AG04450 (cell line): ENCODE measurements at places on chromosomes 3 and 15.
A peak's percentile ranks its signal among the peaks of the same experiment; 100 is the strongest.

- no peak for DNase-seq
These were observed 201.1 kb upstream of the LPP start for GRCh38 chr3:187952849-187953248.

GRCh38 chr3:170759511-170760173 lies 110.4 kb downstream of the RPL22L1 start:
- DNase-seq = no peak

- DNase-seq = no peak
These were observed 426.4 kb downstream of the TUSC7 start for GRCh38 chr3:117136003-117136402.

DNA sequence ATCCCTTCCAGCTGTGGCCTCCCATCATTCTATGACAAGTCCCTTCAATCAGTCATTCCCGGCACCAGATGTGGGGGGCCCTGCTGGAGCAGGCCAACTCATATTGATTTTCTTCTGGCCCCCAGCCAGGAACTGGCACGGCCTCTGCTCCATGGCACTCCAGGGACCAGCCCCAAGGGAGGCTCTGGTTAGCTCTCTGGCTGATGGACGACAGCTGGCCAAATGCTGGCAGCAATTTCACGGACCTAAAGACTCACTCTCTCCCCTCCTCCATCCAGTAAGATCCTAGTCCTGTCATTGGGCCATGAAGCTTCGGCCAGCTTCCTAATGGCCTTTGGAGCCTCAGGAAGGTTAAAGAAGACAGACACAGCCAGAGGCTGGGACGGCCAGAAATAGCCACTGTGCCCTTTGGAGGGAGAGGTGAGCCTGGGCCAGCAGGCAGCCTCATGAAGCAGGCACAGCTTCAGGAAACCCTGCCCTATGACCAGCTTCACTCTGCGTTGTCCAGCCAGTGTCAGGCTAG lies 131.0 kb downstream of the MEX3B start:
- no peak for DNase-seq

DNA sequence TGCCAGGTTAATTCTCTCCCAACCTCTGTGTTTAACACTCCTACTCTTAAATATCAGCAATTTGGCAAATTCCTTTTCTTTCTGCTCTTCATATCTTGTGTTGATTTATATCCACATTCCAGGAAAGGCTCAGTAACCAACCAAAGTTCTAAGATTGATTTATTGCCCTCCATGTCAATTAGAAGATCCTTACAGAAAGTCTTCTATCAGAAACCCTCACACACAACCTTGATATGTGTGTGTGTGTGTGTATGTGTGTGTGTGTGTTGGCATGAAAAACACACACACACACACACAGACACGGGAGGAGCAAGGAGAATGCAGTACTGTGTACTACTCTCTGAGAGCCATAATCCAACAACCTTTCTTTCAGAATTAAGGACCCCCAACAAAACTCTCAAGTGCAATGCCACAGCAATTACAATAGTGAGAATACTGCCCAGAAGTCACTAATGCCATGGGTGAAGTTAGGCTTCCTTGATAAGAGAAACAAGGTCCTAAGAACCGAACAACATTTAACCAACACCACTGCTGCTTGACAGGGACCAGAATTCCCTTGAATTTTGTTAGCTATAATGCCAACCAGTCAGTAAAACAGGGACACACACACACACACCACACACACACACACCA lies 1.1 kb downstream of the LSAMP start:
- no peak for DNase-seq

- no peak for DNase-seq
These were observed 65.7 kb downstream of the SHQ1 start for GRCh38 chr3:72782521-72782920.

GRCh38 chr3:65972765-65973164 lies 66.0 kb downstream of the MAGI1 start:
- no peak for DNase-seq

GRCh38 chr3:32431481-32431880 lies 39.8 kb downstream of the CMTM7 start:
- DNase-seq = no peak

GRCh38 chr3:193938613-193939012 lies 197.3 kb upstream of the HES1 start:
- no peak for DNase-seq

GRCh38 chr3:157247391-157247790 lies 87.4 kb upstream of the CCNL1 start:
- DNase-seq = no peak

DNA sequence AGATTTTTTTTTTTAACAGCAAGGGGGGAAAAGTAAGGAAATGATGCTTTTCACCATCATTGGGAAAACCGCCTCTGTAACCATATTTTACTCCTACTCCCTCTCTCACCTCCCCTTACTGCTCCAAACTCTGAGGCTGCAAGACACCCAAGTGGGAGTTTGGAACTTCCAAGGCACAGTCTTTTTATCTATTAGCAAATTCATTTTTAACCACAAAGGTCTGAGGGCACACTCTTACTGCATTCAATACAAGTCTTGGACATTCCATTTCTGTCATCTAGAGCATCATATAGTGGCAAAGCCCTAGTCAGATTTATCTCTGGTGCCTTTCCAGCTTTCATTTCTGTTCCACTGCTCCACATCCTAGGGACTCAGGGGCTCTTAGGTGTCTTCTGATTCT lies 13.2 kb downstream of the FAM162A start:
- DNase-seq = no peak

- no peak for DNase-seq
These were observed 110.4 kb upstream of the PFN2 start for GRCh38 chr3:150081084-150081483.

- DNase-seq = no peak
These were observed 544.8 kb downstream of the AGBL1 start for GRCh38 chr15:86624261-86625036.

- no peak for DNase-seq
These were observed 1.6 kb upstream of the SMAD6 start for GRCh38 chr15:66700412-66700801.

DNA sequence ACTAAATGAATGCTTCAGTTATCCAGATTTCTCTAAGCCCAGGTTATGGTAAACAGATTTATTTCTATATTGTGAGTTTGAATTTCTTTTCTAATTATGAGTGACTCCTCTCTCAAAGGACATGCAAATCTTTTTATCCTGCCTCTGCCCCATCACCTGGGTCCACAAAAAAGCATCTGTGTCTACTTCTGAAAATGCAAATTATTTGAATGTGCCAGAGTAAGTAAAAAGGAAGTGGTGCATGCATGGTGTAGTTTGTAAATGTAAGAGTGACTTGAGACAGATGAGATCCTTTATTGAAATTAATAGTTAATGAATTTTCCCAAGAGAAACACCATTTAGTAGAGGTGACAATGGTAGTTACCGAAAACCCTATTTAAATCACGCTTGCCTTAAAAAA lies 26.9 kb downstream of the MCTP2 start:
- no peak for DNase-seq

DNA sequence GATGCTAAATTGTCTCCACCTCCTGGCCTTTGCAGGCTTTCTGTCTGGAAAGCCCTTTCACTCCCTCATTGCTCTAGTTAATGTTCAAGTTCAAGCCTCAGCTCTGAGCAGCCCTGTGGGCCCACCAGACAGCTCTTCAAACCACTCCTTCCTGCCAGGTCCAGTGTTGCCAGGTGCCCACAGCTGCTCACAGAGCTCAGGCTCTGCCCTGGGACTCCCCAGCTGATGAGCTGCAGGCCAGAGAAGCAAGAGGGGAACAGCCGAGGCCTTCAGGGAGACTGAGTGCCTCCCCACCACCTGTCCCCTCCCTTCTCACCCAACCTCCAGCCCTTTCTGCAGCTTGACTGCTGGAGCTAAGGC lies 1.3 kb upstream of the ZBTB47 start:
- no peak for DNase-seq

GRCh38 chr3:17749281-17749680 lies 6.8 kb upstream of the TBC1D5 start:
- no peak for DNase-seq

- peak; percentile 41 for DNase-seq
These were observed 189.2 kb upstream of the THRB start for GRCh38 chr3:24683633-24684384.

DNA sequence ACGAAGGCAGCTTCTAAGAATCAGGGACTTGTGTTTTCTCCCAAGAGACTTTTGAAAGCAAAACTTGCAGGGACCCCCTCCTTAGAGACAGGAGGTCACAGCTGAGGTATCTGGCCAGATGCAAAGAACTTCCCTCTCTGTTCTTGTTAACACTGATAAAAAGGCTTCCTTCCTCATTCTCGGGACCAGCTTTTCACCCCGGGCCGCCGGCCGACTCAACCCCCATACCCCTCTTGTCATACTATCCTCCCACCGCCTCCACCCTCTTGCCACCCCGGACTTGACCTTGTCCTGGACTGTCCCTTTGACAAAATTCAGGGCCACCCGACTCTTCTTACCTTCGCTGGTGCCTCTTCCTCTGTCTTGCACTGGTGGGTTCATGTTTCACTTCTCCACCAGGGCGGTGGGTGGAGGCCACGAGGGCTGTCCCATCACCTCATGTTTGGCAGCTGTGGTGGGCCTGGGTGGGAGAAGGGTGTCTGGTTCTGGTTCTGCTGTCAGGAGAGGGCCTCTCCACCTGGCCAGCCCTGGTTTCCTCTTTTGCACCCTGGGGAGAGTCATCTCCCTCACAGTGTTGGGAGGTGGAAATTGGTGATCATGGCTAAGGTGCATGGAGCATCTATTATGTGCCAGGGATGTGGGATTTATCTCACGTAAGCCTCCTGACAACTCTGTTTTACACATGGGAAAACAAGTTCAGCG lies 32.5 kb downstream of the BHLHE40 start:
- no peak for DNase-seq

DNA sequence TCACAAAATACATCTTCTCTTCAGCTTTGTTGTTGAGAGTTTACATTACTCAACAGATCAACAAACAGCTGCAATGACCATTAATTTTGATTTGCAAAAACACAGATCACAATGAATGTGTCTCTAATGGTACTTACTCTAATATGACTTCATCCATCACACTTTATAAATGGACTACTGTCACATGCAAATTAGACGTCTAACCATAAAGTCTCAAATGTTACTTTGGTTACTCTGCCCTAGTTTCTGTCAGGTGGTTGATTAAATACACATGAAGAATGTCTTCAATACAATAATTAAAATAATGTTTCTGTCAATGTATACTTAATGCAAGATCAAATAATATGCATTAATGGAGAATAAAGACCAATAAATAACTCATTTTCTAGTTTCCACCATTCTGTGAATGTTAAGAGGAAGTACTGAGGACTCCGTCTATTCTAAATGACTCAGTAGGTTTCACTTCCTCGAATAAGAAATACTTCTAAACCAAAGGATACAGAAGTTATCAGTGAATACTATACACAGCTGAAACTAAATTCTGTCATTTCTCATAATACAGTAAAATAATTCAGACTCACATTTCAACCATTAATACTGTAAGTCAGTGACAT lies 145.8 kb downstream of the CBLB start:
- no peak for DNase-seq

DNA sequence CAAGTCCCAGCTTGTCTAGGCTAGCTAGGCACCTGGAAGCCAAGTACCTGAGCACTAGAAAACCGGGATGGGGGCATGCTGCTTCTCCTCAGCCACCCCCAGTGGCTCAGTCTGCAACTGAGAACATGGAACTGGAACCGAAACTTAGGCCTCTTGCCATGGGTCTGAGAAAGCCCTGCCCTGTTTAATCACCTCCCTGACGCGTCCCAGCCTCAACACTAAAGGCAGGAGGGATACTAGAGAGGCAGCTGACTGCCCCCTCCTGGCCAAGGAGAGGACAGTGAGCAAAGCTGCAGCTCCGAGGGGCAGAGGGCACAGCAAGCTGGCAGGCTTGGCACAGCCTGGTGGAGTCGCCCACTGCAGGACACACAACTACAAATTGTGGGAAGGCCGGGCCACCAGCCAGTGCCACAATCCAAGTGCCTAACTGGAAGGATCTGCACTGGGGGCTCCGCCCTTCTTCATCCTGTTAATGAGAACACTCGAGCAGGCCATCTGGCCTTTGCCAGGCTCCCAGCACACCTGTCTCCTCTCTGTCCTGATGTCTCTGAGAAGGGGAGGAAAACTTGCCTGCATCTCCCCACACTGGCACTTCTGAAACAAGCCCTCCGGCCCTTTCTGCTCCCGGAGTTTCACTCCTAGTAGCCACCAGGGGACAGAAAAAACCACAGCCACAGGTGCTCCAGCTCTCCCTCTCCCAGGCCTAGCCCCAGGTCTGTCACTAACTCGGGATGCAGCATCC lies 53.7 kb downstream of the BDH1 start:
- DNase-seq = no peak

DNA sequence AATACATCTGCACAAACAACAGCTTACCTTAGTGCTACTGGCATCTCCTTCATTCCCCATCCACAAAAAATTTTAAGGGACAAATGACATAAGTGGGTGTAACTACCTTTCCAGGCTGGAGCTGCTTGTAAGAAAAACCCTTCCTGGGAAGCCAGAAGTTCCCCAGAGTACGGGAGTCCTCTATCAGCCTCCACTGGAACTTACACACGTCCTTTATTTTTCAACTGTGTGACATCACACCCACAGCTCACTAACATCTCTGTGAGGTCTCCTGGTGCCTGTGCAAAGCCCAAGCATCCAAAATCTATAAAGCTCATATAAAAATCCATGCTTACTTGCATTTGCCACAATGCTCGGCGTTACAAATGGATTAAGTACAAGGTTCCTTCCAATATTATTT lies 27.6 kb downstream of the LRIG1 start:
- no peak for DNase-seq

DNA sequence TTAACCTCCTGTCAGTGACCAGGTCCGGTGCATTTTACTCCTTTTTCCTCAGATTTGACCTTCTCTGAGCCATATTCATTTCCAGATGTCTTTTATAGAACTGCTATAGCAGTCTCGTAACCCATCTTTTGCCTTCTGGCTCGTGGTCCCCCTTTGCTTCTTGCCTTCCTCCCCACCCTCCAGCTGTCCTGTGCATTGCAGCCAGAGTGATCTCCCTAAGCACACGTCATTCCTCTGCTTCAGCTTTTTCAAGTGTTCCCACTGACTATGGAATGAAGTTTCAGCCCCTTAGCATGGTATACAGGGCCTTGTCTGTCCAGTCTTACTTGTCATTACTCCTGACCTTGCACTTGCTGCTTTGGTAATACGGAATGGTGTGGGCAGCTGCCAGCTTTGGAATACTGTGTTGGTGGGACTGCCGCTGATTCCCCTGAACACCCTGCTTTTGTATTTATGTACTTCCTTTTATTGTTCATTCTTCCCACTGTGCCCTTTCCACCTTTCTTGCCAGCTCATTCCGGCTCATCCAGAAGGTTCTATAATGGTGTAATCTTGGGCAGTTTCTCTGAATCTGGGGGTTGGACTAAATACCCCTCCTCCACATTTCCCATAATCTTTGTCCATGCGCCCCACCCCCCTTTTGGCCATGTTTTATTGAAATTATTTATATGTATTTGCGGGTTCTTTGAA lies 38.9 kb downstream of the SLC25A26 start:
- DNase-seq = no peak
